ENCODE measurements at places on chromosomes 12 and 14.

GRCh38 chr12:131928080-131928710, 881 bp upstream of the PUS1 start:
- no peak for DNase-seq

GRCh38 chr12:10364815-10365622, 24.8 kb downstream of the KLRK1 start:
- DNase-seq, result peak; percentile 51

- DNase-seq, result peak; percentile 26
Observed at GRCh38 chr12:113065126-113066007, 8.8 kb downstream of the DTX1 start.

DNA sequence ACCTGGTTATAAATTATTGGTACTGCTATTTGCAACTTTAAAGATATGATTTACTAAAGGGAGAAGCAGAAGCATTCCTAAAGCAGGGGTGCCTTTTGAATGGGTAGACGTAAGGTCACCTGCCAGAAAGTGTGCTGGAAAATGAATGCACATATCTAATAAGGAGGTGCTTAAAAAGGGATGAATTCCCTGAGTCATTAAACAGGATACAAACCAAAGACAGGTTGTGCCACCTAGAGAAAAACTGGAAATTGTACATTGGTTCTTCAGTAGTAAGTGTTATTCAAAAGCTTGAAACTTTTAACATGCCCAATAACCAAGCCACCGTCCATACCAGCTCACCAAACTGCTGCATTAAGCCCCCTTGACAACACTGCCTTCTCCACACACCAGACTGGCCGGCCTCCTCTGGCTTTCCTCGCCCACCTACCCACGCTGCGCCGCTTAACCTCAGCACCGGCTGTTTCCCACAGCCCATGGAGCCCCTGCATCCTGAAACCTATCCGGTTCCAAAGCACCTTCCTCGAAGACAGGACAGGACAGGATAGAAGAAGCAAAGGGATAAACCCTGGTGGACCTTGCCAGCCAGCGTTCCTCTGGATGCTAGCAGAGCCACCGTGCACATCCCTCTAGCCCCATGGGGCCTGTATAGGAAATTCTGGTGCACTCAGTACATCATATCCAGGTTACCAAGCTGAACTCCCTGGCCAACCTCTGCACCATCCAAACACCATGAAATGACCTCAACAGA, 201.5 kb upstream of the CAND1 start:
- no peak for DNase-seq

DNA sequence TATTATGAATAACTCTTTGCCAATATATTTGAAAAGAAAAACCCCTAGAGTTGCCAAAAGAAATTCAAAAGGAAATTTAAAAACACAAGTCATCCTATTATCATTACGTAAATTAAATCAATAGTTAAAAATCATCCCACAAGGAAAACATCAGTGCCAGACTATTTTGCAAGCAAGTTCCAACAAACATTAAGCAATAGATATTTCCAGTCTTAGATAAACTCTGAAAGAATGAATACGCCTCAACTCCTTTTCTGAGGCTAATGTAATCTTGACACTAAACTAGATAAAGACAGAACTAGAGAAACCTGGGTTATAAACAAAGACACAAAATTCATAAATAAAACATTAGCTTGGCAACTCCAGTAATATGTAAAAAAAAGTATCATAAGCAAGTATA, 245.9 kb downstream of the FOXN3 start:
- no peak for DNase-seq

DNA sequence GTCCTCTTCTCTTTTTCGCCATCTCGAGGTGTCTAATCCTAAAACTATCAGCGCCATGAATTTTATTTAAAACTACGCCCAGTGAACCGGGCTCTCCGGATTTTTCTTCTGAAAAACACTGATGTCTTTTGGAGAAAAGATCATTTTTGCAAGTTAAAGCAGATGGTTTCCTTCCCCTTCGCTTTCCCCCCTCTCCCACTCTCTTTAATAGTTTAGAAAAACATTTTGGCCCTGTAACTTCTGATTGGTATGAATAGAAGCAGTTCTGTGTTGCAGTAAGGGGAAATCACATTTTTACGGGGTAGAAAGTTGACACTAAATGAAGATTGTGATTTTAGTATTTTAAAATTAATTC, 1.1 kb downstream of the RAP1B start:
- DNase-seq, result no peak
